ENCODE measurements at places on chromosomes 3 and 15.

GRCh38 chr15:59936741-59937140 is 67.4 kb upstream of the FOXB1 start:
- no peak for DNase-seq

GRCh38 chr3:24062916-24063315 is 117.8 kb downstream of the NR1D2 start:
- no peak for DNase-seq

GRCh38 chr3:67076607-67077006 is 78.5 kb downstream of the KBTBD8 start:
- no peak for DNase-seq

- DNase-seq: no peak
Measured at GRCh38 chr15:90991587-90992285, 2.6 kb downstream of the PRC1 start.

- no peak for DNase-seq
Measured at GRCh38 chr3:49371946-49372345, 13.8 kb upstream of the GPX1 start.

GRCh38 chr15:43518197-43518761 is 871 bp downstream of the MAP1A start:
- no peak for DNase-seq

GRCh38 chr3:177345049-177345972 is 148.0 kb upstream of the TBL1XR1 start:
- peak; percentile 57 for DNase-seq

- no peak for DNase-seq
Measured at GRCh38 chr3:197028728-197029510, 698 bp downstream of the MELTF start.

DNA sequence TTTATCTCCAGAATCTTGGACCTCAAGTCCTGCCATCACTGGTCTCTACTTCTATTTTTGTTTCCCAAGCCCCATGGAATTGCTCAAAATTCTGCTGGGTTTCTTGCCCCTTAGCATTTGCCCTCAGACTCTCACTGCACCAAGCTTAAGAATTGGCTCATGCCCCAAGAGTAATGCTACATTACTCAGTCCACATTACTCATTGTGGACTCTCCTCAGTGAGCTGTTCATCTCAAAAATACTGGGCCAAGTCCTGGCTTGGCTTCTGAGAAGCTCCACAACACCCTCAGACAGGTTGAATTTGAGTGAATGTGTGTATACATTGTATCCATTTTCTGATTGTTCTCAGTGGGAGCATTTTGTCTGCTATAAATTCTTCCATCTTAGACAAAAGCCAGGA is 364.4 kb upstream of the ARHGEF26 start:
- no peak for DNase-seq

DNA sequence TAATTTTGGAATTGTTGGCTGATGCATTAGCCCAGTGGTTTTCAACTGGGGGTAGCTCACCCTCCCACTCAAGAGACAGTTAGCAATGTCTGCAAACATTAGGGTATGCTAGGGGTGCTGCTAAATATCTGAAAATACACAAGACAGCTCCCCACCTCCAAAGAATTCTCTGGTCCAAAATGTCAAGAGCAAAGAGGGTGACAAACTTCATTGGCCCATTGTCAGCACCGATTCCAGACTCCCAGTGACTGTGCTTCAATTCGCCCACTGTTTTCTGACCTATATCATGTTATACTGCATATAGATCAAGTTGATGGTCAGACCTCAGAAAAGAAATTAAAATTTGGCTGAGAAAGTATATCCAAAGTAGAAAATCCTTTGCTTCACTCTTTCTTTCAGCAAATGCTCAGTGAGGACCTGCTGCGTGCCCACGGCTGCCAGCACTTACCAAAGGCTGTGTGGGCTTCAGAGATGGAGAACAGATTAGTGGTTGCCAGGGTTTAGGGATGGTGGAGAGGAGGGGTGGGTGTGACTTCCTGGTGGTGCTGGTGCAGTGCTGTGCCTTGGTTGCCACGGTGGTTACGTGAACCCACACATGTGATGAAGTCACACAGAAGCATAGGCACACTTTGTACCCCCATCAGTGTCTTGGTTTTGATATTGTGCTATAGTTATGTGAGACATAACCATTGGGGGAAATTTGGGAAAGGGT is 204.0 kb downstream of the PLCL2 start:
- DNase-seq: peak; percentile 15

DNA sequence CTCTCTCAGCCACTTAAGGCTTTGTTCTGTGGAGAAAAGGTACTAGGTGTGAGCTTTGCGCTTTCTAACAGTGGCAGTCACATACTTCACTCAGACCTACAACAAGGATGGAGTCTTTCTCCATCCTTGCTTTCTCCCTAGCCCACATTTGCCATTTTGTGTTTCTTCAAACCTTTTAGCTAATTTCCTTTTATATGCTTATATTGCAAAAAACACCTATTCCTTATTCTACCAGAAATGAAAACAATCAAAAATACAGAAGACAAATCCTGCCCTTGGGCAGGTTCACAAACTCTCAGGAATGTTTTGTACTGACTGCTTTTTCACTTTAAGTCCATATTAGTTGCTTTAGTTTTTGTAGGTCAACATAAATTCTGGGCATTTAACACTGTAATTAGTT is 914.2 kb downstream of the SQOR start:
- DNase-seq: no peak

Data from activated T-cell treated with anti-CD3 and anti-CD28 coated beads for 4 hours (primary cell).